Activated T-cell treated with anti-CD3 and anti-CD28 coated beads, Interleukin-2, amount 50 U/mL, for 72 hours (primary cell): ENCODE measurements at places on chromosomes 11 and 22.

GRCh38 chr11:115049796-115050195, 371.5 kb downstream of the NXPE2 start:
- DNase-seq, result no peak

GRCh38 chr11:11899401-11899800, 57.6 kb downstream of the USP47 start:
- DNase-seq, result no peak

GRCh38 chr22:39003165-39003638, 10.9 kb upstream of the APOBEC3C start:
- peak; percentile 81 for DNase-seq

DNA sequence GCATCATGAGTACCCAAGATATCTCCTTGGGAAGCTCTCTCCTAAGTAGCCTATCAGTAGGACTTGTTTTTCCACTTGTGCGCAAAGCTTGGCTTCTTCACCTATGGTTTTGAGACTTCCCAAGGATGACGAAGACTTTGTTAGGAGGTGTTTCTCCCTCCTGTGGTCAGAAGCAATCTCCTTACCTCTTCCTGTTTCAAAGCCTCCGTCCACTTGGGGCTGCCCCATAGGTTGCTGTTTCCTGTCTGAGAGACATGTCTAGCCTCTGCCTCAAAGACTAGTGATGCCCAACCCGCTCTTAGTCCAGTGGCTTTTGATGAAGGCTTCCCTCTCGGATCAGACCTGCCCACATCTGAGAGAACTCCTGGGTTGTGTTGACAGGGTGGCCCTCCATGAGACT, 92.9 kb downstream of the TRAF6 start:
- DNase-seq, result no peak

DNA sequence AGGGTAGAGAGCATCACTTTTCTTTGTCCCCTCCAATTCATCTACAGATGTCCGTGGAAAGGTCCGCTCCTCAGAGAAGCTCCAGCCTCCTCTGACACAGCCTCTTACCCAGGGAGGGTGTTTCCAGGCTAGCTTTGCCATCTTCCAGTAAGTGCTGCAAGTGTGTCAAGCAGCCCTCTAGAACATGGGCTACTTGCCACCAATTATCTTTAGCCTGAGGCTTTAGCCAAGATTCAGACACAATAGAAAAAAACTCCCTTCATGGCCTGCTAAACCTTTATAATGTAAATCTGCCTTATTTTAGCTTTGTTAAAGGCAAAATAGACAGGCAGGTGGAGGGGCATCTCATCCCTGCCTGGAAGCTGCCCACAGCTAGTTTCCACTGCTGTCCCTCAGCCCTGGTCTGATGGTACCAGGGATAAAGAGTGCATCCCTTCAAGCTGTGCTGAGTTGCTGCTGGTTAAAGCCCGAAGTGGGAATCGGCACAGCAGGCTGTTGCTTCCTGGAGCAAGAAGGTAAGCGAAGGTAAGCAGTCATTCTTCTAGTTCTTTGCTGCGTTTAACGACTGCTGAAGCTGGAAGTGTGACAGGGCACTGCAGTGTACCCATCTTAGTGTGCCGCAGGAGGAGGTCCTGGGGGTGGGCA, 190.1 kb upstream of the E2F8 start:
- no peak for DNase-seq

GRCh38 chr11:134652586-134653255, 240.7 kb upstream of the B3GAT1 start:
- DNase-seq, result no peak
